ENCODE measurements at places on chromosomes 4 and X.

DNA sequence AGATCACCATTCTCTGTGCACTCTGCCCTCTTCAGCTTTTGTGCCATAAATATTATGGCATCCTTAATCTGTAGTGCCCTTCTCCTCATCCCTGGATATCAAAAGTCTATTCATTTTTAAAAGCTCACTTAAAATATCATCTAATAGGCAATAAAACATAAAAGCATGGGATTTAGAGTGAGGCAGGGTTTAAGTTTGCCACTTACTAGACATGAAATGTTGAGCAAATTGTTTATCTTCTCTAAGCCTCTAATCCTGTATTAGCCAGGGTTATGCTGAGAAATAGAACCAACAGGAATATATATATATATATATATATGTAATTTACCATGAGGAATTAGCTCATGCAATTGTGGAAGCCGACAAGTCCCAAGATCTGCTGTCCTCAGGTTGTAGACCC lies 472.4 kb upstream of the HS3ST1 start:
- no peak for DNase-seq

GRCh38 chrX:133563705-133564104 lies 148.4 kb upstream of the GPC4 start:
- DNase-seq = no peak

GRCh38 chr4:139795527-139796314 lies 130.1 kb downstream of the MGST2 start:
- DNase-seq = no peak

DNA sequence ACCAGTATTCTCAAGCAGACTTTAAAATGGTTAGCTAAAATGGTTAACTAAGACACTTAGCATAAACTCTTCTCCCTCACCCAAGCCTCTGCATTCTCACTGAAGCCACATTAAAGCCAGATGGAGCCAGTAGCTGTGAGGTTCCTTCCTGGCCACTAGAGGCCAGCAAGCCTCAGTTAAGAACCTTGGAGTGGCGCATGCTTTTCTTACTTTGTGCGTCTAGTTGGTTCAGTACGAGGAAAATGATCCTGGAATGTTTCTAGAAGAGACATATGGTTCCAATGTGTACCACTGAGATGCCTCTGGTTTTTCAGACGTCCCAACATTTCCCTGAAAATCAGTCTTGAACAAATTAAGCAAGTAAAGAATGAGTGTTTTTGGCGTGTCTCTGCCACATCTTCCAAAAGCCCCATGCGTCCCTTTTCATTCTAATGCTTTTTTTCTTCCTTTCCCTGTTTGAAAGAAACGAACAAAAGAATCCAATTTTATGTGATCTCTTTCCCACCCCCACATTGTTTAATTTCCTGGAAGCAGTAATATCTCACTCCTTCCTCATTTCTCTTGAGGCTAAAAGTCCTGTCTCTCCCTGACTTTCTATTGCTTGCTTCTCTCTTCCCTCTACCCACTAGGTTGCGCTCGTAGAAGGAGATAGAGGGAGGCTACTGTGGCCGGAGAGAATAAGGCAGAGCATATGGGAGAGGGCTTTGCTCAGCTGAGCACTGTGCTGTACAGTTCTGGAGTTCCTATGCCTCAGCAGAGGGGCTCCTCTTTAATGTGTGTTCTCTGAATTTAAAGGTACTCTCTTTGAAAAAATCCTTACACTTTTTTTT lies 82.9 kb upstream of the TAB3 start:
- DNase-seq = no peak

DNA sequence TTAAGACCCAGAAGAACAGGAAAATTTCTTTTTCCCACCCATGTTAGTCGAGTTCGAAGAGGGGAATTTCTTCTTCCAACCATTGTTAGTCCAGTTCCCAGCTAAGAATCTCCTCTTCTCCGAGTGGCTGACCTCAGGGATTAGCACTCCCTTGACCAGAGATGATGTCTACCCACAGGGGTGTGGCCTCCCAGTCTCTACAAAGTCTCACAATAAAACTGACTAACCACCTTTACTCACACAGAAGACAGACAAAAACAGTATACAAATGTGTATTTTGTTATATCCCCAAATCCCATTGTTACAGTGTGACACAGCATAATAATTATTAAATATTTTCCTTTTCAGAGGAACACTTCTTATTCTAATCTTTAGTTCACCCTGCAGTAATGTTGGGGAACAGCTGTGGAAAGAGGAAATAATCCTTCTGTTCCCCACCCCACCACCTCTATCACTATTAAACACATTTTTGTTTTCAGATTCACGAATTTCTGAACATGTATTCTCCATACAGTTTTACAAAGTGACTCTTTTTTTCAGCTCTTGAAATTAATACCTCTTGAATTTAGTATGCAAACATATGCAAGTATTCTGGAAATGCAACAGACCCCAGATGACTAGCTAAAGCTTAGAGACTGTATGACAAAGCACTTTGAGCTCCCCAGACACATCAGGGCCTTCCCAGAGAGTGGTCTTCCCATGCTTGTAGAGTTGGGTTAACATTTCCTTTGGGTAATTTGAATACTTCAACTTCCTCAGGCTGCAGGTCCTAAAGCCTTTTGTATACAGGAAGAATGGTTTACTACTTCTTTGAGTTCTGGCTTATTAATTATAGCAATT lies 62.5 kb upstream of the NFKB1 start:
- DNase-seq = no peak

DNA sequence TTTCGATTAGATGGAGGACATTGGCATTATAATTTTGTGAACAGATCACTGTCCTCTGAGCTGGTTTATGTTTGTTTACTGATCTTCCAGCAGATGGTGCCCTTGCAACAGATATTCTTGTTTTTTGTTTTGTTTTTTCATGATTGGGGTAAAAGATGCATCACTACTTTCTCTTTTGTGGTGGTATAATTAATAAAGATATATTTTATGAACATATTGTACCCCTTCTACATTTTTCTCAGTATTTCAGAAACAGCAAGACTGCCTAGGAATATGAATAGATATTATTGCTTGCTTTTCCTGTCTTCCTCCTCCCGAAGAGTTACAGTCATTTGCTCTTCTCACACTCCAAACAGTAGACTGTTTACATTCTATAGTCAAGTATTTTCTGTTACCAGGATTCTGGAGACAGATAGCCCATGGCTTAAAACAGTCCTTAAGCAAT lies 905.2 kb downstream of the TRAM1L1 start:
- DNase-seq = no peak

DNA sequence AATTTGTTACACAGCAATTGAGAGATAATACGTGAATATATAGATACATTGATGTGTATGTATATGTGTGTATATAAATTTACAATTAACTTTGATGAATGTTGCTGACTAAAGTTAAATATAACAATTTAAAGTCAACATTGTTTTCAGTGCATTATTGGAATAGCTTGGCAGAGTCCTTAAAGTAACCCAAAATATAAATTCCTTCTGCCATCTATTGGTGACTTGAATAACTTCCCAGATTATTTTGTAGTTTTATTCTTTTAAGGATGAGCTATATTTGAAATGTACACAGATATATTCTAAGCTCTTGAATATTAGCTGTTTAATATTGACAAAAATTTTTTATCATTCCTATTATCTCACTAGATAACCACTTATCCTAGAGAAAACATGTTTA lies 298.2 kb upstream of the FSTL5 start:
- DNase-seq = no peak

DNA sequence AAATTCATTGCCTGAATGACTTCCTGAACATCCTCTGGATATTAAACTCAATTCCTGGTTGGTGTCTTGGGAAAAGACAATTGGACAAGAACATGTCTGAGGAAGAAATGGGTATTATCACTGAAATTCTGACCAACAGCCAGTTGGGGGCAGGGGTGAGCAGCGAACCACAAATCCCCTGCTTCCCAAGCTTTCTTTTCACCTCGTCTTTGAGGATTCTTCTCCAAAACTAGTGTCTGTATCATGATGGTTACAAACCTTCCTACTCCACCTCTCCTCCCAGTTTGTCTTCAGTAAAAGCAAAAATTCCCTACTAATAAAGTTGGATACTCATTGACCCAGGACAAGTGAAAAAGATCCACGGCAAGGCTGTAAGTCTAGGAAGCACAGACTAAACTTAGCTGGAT lies 48.3 kb upstream of the WDR1 start:
- DNase-seq = no peak

All from stimulated activated CD4-positive, alpha-beta T cell treated with anti-CD3 and anti-CD28 coated beads, TNF-alpha, amount 100 ng/mL, for 24 hours (primary cell).